AG08395 (cell line): ENCODE measurements at places on chromosomes 12 and 14.

DNA sequence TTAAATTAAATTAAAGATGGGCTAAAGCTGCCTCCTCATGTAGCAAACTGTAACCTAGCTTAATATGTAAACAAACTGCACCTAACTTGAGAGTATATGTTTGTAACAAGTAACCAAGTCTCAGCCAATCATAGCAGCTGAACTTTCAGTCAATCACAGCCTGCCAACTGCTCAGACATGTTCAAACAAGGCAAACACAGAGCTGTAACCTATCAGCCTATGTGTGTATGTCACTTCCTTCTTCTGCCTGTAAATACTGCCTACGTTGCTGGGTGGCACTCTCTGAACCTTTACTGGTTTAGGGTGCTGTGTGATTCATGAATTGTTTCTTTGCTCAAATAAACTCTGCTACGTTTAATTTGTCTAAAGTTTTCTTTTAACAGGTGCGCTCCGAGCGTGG, 2.9 kb downstream of the SERPINA6 start:
- no peak for DNase-seq

- no peak for DNase-seq
Observed at GRCh38 chr14:76769636-76770292, 8.5 kb downstream of the VASH1 start.

DNA sequence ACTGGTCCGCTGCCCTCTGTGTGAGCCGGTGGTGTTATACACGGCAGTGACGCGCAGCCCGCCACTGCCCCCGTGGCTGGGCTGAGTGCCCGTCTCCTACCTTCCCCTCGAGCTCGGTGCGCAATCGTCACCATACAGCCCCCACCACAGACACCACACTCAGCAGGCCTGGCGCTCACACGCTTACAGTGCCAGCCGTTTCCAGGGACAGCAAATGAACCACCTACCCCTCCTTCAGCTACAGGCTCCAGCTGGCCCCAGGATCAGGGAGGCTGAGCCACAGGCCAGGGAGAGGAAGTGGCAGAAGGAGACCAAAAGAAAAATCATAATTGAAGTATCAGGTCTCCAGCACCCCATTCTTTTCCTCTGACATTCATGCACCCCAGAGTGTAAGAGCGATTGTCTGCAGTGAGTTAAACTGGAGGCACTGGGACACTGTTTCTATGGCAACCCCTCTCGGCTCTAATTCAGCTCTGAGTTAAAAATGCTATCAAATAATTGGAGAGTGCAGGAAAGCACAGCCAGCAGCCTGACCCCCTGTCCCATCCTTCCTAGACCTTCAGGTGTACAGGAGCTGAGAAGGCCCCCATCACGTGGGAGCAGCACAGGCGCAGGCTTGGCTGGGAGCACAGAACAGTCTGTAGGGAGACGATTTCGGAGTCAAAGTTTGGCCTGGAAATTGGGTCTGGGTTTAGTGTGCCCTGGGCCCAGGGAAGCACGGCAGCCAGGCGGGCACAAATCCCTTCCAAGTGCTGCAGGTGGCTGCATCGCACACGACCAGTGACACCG, 18.0 kb downstream of the LRTM2 start:
- no peak for DNase-seq

DNA sequence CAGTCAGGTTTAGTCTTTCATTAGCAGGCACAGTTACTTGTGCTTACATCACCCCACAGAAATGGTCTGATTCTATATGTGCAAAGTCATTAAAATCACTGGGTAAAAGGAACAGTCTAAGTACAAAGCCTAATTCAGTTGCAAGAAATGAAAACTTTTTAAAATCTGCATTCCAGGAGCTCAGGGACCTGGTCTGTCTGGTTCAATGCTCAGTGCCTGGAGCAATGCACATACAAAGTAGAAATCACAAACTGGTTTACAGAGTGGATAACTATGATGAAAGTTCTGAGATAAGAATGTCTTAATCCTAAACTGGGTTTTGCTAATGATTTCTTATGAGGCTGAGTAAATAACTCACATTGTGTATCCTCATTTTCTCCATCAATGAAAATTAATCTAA, 28.7 kb downstream of the LMNTD1 start:
- no peak for DNase-seq

- no peak for DNase-seq
Observed at GRCh38 chr12:51926718-51927117, 19.4 kb downstream of the ACVRL1 start.

DNA sequence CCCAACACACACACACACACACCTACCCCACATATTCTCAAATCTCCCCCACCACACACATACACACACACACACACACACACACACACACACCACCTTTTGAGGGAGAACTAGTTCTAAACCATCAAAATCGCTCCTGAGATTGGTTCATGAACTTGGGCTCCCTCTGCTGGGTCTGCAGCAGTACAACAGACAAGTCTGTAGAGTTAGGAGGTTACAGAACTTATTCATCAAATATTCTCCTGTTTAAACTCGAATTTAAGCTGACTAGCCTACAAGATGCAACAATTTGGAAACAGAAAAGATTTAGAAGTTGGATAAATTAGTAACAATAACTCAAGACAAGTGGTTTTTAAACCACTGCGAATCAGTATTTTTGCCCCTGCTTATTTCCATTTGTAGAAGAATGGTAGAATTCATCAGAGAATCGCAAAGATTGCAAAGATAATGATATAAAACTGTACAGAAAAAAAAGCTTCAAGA, 136.4 kb upstream of the USP15 start:
- DNase-seq = peak; percentile 51

- no peak for DNase-seq
Observed at GRCh38 chr12:128763395-128763794, 60.4 kb downstream of the SLC15A4 start.

GRCh38 chr12:57341275-57341990, 89.4 kb downstream of the R3HDM2 start:
- no peak for DNase-seq

GRCh38 chr12:30466093-30466585, 229.5 kb downstream of the IPO8 start:
- no peak for DNase-seq

DNA sequence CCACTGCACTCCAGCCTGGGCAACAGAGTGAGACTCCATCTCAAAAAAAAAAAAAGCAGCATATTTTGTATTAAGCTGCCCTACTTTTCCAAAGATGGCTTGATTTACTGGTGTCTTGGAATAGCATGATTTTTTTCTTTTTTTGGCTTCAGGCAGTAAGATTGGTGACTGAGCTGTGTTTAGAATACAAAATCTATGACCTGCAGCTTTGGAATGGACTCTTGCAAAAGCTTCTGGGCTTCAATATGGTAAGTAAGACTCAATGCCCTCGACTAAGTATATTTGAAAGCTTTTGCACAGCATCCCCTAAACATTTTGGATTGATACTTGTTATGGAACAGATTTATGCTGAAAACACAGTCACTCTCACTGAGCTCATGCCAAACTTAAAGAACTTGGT, 87.8 kb downstream of the KNTC1 start:
- no peak for DNase-seq

DNA sequence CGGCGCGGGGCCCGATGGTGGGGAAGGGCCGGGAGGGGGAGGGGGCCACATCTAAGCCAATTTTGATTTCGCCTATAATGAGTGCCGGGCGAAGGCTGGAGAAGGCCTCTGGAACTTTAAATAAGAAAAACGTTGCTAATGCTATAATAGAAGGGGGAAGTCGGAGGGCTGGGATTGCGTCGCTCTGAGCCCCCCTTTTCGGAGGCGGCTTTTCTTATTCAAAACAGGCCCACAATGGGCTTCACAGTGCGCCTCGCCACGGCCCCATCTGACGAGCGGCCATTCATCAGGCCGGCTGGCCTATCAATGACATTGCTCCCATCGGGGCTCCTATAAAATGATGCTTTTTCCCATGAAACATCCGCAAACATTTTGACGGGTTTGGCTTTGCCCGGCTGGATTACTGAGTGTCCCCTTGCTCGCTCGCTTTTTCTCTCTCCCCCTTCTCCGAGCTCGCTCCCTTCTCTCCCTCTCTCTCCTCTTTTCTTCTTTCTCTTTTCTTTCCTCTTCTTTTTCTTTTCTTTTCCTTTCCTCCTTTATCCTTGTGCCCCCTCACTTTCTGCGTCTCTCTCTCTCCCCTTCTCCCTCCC, at the start of gene RFX4:
Gene RFX4, plus strand, starts transcription at position 364 of the 590 bp plus-strand sequence. CDS start 317 bp downstream, outside the sequence.
- DNase-seq = no peak

GRCh38 chr12:57401165-57401564, 29.7 kb downstream of the R3HDM2 start:
- no peak for DNase-seq

DNA sequence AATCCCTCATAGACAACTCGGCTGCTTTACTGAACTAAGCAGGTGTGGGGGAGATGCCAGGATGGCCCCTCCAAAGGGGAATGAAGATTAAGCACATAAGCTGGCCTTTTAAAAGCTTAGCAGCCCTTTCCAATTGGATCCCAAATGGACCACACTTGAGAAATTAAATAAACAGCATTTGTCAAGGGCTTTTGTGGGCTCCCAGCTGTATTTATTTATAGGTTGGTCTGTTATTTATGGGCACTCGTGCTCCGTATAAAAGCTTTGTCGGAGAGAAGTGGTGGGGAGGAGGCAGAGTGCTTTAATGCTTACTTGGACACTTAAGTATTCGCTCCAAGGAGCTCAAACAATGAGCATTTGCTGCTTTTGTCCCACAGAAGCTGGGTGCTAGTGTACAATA, 580.2 kb downstream of the MED13L start:
- no peak for DNase-seq

GRCh38 chr14:59321626-59321949, 133.1 kb downstream of the DAAM1 start:
- no peak for DNase-seq

DNA sequence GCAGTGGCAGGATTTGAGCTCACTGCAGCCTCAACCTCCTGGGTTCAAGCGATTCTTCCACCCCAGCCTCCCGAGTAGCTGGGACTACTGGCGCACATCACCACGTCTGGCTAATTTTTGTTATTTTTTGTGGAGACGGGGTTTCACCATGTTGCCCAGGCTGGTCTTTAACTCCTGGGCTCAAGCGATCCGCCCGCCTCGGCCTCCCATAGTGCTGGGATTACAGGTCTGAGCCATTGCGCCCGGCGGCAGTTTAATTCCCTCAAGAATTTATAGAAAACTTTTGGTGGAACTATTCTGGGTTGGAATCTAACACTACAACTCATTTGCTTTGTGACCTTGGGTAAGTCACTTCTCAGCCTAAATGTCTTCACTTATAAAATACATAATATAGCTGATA, 1.8 kb upstream of the SP1 start:
- DNase-seq = no peak

DNA sequence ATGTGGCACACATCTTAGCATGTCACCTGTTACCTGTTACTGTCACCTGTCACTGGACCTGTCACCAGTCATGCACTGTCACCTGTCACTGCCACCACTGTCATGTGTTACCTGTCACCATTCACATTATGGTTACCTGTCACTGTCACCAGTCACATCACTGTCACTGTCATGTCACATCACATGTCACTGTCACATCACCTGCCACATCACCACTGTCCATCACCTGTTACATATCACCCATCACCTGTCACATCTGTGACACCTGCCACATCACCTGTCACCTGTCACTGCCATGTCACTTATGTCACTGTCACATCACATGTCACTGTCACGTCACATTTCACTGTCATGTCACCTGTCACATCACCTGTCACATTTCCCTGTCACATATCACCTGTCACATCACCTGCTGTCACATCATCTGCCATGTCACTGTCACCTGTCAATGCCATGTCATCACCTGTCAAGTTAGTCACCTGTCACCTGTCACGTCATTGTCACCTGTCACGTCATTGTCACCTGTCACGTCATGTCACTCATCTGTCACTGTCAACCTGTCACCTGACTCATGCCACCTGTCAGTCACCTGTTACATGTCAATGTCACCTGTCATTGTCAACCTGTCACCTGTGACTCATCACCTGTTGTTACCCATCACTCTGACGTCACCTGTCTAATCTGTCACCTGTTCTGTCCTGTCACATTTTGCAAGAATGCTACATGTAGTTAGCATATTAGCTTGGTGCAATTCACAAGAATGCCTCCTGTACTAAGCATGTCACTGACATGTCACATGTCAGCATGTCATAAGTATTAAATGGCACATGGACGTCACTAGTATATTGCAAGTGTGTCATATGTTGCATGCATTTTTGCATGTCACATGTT, 29.0 kb upstream of the TESC start:
- DNase-seq = no peak

DNA sequence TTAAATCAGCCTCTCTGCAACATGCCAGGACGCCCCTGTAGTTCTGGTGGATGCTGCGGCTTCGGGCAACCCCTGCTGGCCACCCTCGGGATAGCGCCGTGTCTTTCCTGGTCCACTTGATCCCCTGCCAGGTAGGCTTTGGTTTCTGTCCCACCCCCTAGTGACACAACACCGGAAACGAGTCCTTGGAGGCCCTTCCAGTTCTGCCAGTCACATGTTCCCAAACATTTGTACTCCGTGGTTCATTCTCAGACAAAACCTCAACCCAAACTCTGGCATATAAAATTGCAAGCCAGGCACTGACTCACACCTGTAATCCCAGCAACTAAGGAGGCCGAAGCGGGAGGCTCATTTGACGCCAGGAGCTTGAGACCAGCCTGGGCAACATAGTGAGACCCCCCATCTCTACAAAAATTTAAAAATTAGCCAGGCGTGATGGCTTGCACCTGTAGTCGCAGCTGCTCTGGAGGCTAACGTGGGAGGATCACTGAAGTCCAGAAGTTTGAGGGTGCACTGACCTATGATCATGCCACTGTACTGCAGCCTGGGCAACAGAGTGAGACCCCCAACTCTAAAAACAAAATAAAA, 37.0 kb downstream of the RASAL1 start:
- DNase-seq = peak; percentile 91

DNA sequence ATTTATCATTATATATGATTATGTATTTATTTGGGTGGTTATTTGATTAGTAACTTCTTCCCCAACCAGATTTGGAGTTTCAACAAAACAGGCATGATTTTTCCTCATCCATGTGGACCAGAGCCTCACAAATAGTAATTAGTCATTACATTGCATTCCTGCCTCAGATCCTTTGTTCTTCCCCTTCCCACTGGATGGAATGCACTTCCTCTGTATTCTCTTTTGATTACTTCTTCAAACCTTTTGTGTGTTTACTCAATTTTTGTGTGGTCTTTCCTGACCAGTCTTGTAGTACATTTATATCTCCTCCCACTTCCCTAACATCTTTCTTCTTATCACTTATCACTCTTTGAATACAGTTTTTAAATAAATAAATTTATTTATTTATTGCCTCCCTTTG, 15.5 kb downstream of the SYT1 start:
- peak; percentile 3 for DNase-seq

DNA sequence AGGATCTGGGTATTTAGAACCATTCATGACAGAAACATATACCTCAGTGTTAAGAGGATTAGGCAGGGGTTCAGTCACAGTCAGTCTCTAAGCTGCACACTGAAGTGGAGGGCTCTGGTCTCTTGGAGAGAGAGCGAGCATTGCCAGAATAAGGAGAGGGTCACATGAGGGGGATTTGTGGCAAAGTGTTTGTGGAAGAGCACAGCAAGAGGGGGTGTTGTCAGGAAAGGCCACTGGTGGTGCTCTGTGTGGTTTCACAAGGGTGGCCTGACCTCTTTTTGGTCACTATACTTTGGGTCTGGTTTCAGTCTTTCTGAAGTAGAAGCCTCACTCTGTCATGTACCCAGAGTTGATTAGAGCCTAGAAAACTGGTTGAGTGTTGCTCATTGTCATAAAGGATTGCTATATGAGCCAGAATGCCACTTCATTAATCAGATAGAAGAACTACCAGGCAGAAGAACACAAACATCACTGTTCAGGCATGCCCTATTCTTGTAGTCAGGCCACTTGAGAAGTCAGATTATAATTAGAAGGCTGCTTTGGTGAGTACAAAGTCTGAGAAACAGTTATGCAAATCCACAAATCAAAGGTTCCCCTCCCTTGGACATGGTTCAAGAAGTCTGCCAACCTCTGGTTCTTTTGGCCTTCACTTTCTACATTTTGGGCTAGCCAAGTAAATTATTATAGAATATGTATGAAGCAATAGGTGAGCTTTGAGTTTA, 8.4 kb downstream of the TMEM19 start:
- DNase-seq = no peak
